A172 (cell line): ENCODE measurements at places on chromosomes 4 and X. TPM values are rescaled to one million over a fixed set of nuclear protein-coding genes. Genes with fewer than 3 reads are reported as not detected.

DNA sequence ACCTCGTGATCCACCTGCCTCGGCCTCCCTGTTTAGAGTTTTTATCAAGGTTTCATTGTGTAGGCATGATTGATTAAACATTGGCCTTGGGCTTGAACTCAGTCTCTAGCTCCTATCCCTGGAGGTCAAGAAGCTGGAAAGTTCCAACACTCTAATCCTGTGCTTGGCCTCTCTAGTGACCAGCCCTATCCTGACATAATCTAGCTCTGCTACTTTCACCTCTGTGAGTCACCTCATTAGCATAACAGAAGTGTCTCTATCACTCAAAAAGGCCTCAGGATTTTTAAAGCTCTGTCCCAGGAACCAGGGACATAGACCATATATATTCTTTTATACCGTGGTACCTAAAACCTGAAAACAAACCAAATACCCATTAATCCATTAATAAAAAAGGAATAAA is 377.5 kb downstream of the CENPC start:
- DNase-seq: no peak

The GLRA3 gene
- total RNA-seq: not detected in 2 replicates

DNA sequence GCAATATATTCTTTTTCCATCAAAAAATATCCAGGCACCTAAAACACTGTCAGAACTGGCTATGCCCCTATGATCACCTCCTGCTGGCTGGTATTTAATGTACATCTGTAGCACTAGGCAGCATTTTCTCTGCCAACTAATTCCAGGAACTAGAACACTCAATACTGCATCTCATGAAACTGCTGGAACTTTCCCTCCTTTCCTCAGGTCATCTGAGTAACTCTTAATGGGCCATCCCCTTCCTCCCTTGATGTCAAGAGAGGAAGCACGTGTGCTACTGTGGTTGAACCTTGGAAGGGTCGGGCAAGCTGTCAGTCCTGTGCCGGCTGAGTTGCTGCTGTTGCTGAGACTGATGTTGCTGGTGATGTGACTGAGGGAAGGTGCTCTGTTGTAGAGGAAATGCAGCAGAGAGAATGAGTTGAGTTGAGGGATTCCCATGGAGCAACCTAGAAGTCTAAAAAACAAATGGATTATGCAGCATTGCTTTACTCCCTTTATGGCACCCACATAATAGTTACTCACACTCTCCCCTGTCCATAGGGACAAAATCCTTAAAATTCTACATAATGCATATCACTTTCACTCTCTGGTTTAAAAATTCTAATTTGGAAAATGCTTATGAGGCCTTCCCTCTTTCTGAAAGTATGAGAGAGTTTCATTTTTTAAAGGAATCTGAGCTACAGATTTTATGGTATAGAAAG is 39.5 kb downstream of the TMEM165 start:
- no peak for DNase-seq

GRCh38 chrX:76987381-76987780 is 459.8 kb upstream of the FGF16 start:
- DNase-seq: no peak

GRCh38 chrX:20585782-20586181 is 319.1 kb upstream of the RPS6KA3 start:
- DNase-seq: no peak

DNA sequence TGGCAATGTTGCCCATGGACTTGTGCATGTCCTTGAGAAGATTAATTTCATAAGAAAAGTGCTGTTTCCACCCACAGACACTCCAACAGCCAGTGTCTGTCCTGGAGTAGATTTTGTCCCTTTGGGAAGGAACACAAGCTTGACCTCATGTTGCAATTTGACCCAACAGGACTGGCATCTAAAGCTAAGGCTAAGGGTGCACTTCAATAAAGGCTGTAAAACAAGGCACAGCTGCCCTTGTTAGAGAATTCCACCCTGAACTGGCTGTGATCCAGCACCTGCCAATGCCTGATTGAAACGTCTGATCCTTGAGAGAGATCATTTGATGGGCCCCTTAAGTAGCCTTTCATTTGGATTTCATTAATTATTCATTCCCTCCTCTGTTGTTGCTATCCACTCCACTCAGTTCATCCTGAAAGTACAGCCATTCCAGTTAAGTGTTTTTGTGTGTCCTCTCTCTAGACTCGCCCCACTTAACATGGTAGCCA is 56.2 kb downstream of the CD99L2 start:
- no peak for DNase-seq

- no peak for DNase-seq
Observed at GRCh38 chr4:75819121-75819520, 83.1 kb downstream of the PPEF2 start.

The USP11 gene
- 21.1 and 29.8 TPM in 2 replicates for total RNA-seq

DNA sequence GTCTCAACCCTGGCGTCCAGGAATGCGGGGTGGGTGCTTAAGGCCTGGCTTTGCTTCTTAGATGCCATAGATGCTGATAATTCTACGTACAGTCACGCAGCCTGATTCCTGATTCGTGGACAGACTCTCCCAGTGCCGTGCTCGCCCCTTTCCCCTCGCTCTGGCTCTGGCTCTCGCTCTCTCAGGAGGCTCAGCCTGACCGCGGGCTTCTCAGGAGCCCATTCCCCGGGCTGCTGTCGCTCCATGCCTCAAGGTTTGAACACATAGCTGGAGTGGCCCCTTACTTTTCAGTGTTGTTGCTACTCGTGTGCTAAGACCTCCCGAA is 59.2 kb upstream of the ZC4H2 start:
- DNase-seq: no peak

The PTCHD1 gene
- not detected in 2 replicates for total RNA-seq

GRCh38 chr4:6910340-6910959 is 824 bp downstream of the TBC1D14 start:
- DNase-seq: no peak

GRCh38 chr4:43089730-43090129 is 197.2 kb downstream of the GRXCR1 start:
- DNase-seq: peak; percentile 52

- no peak for DNase-seq
Observed at GRCh38 chr4:3301450-3302172, 8.8 kb downstream of the RGS12 start.

DNA sequence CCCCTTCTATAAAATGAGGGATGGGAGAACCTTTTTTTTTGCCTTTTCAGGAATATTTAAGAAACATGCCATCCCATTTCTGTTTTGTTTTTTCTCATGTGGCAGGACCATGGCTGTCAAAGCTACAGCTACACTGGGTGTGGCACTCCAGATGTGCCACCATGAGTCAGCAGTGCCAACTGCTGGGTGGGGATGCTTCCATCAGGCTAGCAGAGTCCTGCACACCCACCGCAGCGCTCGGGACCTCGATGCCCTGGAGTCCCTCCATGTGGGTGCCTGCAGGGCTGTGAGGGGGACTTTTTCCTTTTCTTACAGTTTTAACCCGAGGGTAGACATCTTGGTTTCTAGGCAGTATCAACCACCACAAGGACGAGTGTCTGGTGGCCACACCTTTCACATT is 352.6 kb downstream of the NR3C2 start:
- DNase-seq: no peak

DNA sequence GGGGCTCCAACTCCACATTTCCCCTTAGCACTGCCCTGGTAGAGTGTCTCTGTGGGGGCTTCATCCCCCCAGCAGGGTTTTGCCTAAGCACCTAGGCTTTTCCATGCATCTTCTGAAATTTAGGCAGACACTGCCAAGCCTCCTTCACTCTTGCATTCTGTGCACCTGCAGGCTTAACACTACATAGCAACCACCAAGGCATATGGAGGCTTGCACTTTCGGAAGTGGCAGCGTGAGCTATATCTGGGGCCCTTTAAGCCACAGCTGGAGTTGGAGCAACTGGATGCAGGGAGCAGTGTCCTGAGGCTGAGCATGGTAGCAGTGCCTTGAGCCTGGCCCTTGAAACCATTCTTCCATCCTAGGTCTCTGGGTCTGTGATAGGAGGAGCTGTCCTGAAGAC is 214.8 kb upstream of the RPL34 start:
- DNase-seq: no peak

The ASB9 gene
- total RNA-seq: 25.4 and 33.8 TPM in 2 replicates

DNA sequence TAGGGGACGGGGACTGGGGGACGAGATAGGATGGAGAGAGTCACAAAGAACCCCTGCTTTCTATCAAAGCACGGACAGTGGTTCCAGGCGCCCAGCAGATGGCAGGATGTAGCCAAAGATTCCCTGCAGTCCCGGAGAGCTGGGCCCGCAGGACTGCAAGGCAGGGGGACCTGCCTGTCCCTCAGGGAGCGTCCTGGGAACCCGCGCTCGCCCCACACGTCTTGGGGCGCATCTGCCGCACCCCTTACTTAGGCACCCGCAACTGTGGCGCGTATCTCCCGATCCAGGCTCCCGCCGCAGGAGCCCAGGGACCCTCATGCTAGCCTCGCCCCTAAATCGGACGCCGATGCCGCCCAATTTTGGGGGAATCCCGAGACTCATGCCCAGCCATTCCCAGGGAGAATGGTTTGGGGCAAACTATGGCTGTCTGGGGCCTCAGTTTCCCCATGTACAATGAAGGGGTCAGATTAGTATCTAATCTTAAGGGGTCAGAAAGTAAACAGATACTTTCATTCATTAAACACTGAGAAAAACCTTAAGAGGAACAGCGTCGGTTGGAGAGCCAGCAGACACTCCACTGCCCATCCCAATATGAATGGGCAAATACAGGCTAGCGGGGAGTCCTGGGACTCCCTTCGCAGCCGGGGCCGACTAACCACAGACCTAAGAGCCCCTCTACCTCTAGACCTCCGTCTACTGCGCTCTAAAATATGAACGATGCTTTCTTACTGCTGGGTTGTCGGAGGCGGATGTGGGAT is 581 bp upstream of the STK32B start:
- DNase-seq: peak; percentile 67

- DNase-seq: peak; percentile 4
Observed at GRCh38 chrX:46704767-46705386, 54.0 kb downstream of the SLC9A7 start.

The CCSER1 gene
- not detected in 2 replicates for total RNA-seq

The ANOS1 gene
- 0.24 and 1.2 TPM in 2 replicates for total RNA-seq

The GLOD5 gene
- total RNA-seq: not detected in 2 replicates
